Stomach (tissue), 19 donors: ENCODE measurements at places on chromosomes 1 and 21. TPM values are rescaled to one million over a fixed set of nuclear protein-coding genes. Genes with fewer than 3 reads are reported as not detected.

The ETNK2 gene
- total RNA-seq: 6.6 TPM

The SYT6 gene
- not detected for total RNA-seq

The MAN1C1 gene
- total RNA-seq: 8.5 TPM

The DNAH14 gene
- 7.0 TPM for total RNA-seq

The CD101 gene
- 1.7 TPM for total RNA-seq

GRCh38 chr1:168605443-168605842 is 29.0 kb downstream of the XCL1 start:
- peaks cover 45% of the 10 kb centered on the region for H3K4me1 ChIP-seq
- H3K36me3 ChIP-seq: no peaks in the 10 kb centered on the region
- H3K27me3 ChIP-seq: no peaks in the 10 kb centered on the region
- no peak for DNase-seq
- no peak overlapping the region for H3K27ac ChIP-seq

GRCh38 chr1:102002057-102002456 is 5.3 kb upstream of the OLFM3 start:
- H3K4me3 ChIP-seq: no peak overlapping the region
- peaks cover under 1% of the 10 kb centered on the region for H3K4me1 ChIP-seq
- H3K27me3 ChIP-seq: peaks cover 7% of the 10 kb centered on the region
- DNase-seq: no peak

GRCh38 chr1:203091761-203092330 is 6.0 kb upstream of the MYOG start:
- H3K4me1 ChIP-seq: no peaks in the 10 kb centered on the region

- no peaks in the 10 kb centered on the region for H3K27me3 ChIP-seq
- H3K36me3 ChIP-seq: no peaks in the 10 kb centered on the region
- no peak overlapping the region for H3K4me3 ChIP-seq
- peak; percentile 43 for DNase-seq
Measured at GRCh38 chr1:234849832-234850231, 239.9 kb upstream of the IRF2BP2 start.

DNA sequence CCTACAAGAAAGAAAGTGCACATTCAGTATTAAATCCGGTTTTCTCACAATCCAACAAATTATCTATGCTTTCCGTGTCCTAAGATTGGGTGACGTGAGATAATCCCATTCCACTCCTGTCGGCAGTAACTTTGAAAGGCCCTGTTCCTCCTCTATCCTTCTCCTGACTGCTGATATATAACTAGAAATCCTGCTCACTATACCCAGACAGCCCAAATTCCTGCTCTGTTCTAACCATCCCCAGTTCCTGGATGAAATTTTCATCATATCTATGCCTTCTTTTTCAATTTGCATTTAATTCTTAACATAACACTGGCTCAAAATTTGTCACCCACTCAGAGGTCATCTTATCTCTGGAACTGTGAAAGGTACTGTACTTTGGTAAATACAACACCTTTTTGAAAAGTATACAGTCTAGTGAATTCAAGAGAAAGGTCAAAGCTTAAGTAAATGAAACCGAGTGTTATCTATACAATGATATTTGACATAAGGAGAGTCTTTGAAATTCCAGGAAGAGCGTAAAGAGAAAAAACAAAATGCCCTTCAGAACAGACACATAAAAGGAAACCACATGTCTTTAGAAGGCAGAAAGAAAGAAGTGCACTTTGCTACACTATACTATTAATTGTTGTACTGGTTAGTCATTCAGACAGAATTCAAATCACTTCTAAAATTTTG is 200.5 kb upstream of the NEGR1 start:
- no peak for DNase-seq
- H3K4me3 ChIP-seq: no peak overlapping the region
- no peaks in the 10 kb centered on the region for H3K36me3 ChIP-seq
- no peak overlapping the region for H3K27ac ChIP-seq

DNA sequence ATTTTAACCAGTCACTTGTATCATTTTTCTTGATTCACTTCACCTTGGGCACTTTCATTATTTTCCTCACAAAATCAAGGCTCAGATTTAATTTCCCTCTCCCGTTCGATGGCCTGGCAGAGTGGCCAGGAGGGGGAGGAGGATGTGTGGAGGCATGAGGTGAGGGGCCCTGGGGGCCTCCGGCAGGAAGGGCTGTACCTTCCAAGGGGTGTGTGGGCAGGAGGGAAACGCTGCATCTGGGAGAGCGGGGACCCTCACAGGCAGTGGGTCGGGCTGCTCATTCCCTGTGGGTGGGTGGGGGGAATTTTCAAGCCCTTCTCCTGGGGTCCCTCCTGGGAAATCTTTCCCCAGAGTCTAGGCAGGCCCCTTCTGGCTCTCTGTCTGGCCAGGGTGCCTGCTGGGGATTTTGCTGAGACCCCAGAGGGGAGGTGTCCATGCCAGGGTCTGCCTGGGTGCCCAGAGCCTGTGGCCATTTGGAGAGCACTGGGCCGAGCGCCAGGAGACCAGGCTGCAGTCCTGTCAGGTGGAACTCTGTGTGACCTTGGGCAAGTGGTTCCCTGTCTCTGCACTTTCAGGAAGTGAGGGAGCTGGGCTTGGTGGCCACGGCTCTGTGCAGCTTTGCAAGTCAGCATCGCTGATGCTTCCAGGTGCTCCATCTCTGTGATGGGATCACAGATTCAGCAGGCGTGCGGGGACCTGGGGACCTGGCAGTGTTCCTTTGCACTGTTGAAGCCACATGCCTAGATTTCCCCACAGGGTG is 81.9 kb upstream of the C1orf174 start:
- H3K36me3 ChIP-seq: no peaks in the 10 kb centered on the region
- H3K27ac ChIP-seq: no peak overlapping the region
- H3K4me1 ChIP-seq: no peaks in the 10 kb centered on the region
- peaks cover 39% of the 10 kb centered on the region for H3K27me3 ChIP-seq
- no peak for DNase-seq

GRCh38 chr1:21670059-21670881 is 1.1 kb upstream of the RAP1GAP start:
- DNase-seq: no peak
- peaks cover 55% of the 10 kb centered on the region for H3K4me1 ChIP-seq
- H3K27ac ChIP-seq: no peak overlapping the region
- no peak overlapping the region for H3K4me3 ChIP-seq

- no peaks in the 10 kb centered on the region for H3K4me1 ChIP-seq
- H3K27ac ChIP-seq: no peak overlapping the region
- DNase-seq: peak; percentile 16
- no peak overlapping the region for H3K4me3 ChIP-seq
- no peaks in the 10 kb centered on the region for H3K27me3 ChIP-seq
Measured at GRCh38 chr21:40129809-40130208, 262.6 kb downstream of the PCP4 start.

GRCh38 chr1:53693773-53694717 is 44.9 kb downstream of the GLIS1 start:
- H3K36me3 ChIP-seq: no peaks in the 10 kb centered on the region
- H3K4me1 ChIP-seq: no peaks in the 10 kb centered on the region
- DNase-seq: no peak
- no peak overlapping the region for H3K27ac ChIP-seq
- H3K27me3 ChIP-seq: no peaks in the 10 kb centered on the region
- H3K4me3 ChIP-seq: no peak overlapping the region

DNA sequence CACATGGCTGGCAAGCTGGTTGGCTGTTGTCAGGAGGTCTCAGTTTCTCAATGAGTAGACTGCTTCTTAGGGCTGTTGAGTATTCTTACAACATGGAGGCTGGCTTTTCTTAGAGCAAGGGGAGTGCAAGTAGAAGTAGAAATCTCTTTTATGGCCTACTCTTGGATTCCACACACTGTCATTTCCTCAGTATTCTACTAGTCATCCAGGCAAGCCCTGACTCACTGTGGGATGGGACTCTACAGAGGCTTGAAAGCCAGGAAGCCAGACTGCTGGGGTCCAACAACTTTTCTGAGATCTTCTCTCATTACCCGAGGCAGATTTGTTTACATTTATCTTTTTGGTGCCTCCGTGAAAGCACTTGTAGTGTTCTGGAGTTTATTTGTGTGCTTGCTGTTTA is 196.2 kb upstream of the APP start:
- H3K4me3 ChIP-seq: no peak overlapping the region
- H3K27me3 ChIP-seq: no peaks in the 10 kb centered on the region
- no peaks in the 10 kb centered on the region for H3K4me1 ChIP-seq
- no peak overlapping the region for H3K27ac ChIP-seq
- no peaks in the 10 kb centered on the region for H3K36me3 ChIP-seq
- DNase-seq: no peak

- H3K36me3 ChIP-seq: no peaks in the 10 kb centered on the region
- peak within 1 kb of the TSS; percentile 41 for H3K4me3 ChIP-seq
- DNase-seq: peak; percentile 86
- peaks cover 16% of the 10 kb centered on the region for H3K27me3 ChIP-seq
- H3K27ac ChIP-seq: peak within 1 kb of the TSS; percentile 79
Measured at GRCh38 chr1:156893048-156893953, at the start of gene PEAR1. Gene PEAR1, plus strand, starts transcription at chr1:156893718. Its CDS starts 10,209 bp downstream, at chr1:156903927.

- H3K27ac ChIP-seq: peak overlapping the region; percentile 95
- H3K4me1 ChIP-seq: peaks cover 47% of the 10 kb centered on the region
- peak overlapping the region; percentile 89 for H3K4me3 ChIP-seq
- H3K36me3 ChIP-seq: peaks cover 18% of the 10 kb centered on the region
- peak; percentile 51 for DNase-seq
Measured at GRCh38 chr1:202967684-202968281, 726 bp upstream of the CYB5R1 start.

DNA sequence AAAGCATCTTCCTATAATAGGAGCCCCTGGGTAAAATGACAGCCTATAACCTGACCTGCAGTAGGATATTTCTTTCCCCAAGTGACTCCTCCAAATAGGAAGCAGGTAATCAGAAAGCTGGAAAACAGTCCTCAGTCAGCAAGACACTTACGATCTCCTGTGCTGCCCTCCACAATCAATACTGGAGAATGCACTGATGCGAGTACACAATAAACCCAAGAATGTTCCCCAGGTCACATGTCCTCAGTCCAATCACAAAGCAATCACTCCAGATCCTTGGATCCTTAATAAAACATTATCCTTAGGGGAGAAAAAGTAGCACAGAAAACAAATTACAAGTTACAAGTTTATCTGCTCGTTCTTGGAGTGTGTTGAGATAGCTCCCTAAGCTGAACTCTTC is 233.1 kb downstream of the SLC45A1 start:
- no peak overlapping the region for H3K4me3 ChIP-seq
- H3K27ac ChIP-seq: no peak overlapping the region
- H3K27me3 ChIP-seq: no peaks in the 10 kb centered on the region
- no peaks in the 10 kb centered on the region for H3K4me1 ChIP-seq

GRCh38 chr1:39910263-39910662 is 8.5 kb upstream of the MYCL start:
- H3K27me3 ChIP-seq: no peaks in the 10 kb centered on the region
- no peak overlapping the region for H3K27ac ChIP-seq
- H3K36me3 ChIP-seq: no peaks in the 10 kb centered on the region
- H3K4me3 ChIP-seq: no peak overlapping the region
- no peak for DNase-seq

GRCh38 chr1:27006683-27007082 is 6.0 kb downstream of the TENT5B start:
- H3K27me3 ChIP-seq: no peaks in the 10 kb centered on the region
- no peak overlapping the region for H3K4me3 ChIP-seq
- DNase-seq: no peak
- H3K27ac ChIP-seq: peak overlapping the region; percentile 87

GRCh38 chr1:36559061-36559460 is 76.3 kb upstream of the CSF3R start:
- no peak overlapping the region for H3K27ac ChIP-seq
- no peak for DNase-seq
- H3K27me3 ChIP-seq: no peaks in the 10 kb centered on the region
- H3K4me3 ChIP-seq: no peak overlapping the region
- no peaks in the 10 kb centered on the region for H3K4me1 ChIP-seq

- peak; percentile 88 for DNase-seq
- H3K27ac ChIP-seq: no peak overlapping the region
- H3K36me3 ChIP-seq: no peaks in the 10 kb centered on the region
- H3K27me3 ChIP-seq: no peaks in the 10 kb centered on the region
- no peak overlapping the region for H3K4me3 ChIP-seq
Measured at GRCh38 chr1:233240829-233241682, 54.5 kb downstream of the PCNX2 start.

GRCh38 chr1:61612602-61613001 is 112.3 kb downstream of the TM2D1 start:
- no peaks in the 10 kb centered on the region for H3K36me3 ChIP-seq
- H3K27me3 ChIP-seq: no peaks in the 10 kb centered on the region
- H3K27ac ChIP-seq: no peak overlapping the region
- no peak for DNase-seq
- H3K4me3 ChIP-seq: no peak overlapping the region

- no peak overlapping the region for H3K4me3 ChIP-seq
- DNase-seq: no peak
- no peaks in the 10 kb centered on the region for H3K27me3 ChIP-seq
- H3K27ac ChIP-seq: no peak overlapping the region
- no peaks in the 10 kb centered on the region for H3K36me3 ChIP-seq
Measured at GRCh38 chr21:40729761-40730425, 117.1 kb downstream of the DSCAM start.

DNA sequence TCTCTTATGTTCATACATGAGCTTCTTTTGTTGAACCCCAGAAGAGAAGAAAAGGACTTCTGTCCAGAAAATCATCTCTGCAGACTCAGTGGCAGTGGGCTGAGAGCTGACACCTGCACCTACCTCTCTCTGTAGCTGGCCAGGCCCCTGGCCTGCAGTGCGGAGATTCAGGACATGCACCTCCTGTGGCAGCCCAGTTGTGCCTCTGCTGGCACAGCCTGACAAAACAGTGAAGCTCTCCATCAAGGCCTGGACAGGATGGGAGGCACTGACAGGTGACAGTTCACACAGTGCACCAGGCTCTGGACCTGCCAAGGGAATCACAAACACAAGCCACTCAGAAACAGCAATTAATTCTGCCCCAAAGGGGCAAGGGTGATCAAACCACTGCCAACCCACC is 88.8 kb downstream of the TGFBR3 start:
- H3K27ac ChIP-seq: peak overlapping the region; percentile 53
- peaks cover 12% of the 10 kb centered on the region for H3K36me3 ChIP-seq
- DNase-seq: no peak
- peaks cover 45% of the 10 kb centered on the region for H3K4me1 ChIP-seq
- H3K27me3 ChIP-seq: no peaks in the 10 kb centered on the region
- H3K4me3 ChIP-seq: no peak overlapping the region

DNA sequence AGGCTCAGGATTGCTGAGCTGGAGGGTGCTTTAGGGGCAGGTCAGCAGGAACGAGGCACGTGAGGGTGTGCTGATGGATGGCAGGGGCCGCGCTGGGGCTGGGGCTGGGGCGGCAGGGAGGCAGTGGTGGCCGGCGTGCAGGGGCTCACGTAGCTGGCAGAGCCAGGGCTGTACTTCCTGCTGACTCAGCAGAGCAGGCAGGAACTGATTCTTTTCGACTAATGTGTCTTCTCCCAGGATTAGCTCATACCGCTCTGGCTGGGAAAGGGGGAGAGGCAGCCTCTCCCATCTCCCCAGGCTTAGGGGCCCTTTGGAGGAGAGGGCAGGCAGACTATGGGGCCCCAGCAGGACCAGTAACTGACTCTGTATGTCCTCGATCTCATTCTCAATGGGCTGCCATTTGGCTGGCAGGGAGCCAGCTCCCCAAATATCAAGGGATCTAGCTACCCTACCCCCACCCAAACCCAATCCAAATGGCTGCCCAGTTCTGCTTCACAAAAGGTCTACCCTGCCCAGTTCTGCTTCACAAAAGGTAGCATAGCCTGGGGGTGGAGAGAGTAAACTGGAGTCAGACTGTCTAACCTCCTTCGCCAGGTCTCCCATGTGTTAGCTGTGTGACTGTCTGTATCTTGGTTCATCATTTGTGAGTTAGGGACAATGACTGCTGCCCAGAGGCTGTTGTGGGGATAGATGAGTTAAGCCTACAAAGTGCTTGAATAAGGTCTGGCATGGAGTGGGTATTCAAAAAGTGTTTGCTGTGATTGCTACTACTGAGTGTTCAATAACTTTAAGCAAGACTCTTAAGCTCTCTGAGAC is 100.1 kb upstream of the SLC2A1 start:
- H3K27me3 ChIP-seq: no peaks in the 10 kb centered on the region
- H3K27ac ChIP-seq: peak overlapping the region; percentile 38
- no peaks in the 10 kb centered on the region for H3K4me1 ChIP-seq

- DNase-seq: no peak
- H3K4me1 ChIP-seq: no peaks in the 10 kb centered on the region
- no peaks in the 10 kb centered on the region for H3K36me3 ChIP-seq
Measured at GRCh38 chr1:231973830-231974229, 347.2 kb downstream of the DISC1 start.
